ENCODE measurements at places on chromosomes 16 and 17.

DNA sequence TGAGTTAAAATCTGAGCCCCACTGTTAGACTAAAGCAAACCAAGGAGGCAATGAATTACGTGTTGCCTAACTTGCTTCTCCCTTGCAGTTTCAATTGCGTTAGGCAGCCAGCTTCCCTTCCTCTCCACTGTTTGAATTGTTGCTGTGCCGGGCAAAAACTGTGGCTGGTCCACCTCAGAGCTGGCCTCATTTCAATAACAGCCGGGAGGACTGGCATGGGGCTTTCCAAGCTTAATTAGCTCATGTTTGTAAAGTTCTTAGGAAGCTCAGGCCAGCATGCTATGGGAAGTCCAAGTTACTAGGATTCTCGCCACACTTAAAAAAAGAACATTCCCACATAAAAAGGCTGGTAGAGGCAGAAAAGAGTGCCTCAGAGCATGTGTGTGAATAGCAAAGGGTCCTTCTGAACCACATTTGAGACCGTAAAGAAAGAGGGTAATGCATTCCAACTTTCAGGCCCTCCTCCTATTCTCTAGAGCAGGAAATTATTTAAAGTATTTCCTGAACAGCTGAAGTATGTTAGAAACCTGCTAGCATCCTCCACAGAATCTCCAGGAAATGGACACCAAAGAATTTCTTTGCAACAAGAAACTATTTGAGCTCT is 79.0 kb upstream of the SMURF2 start:
- DNase-seq: no peak

- DNase-seq: no peak
Observed at GRCh38 chr16:80433623-80434022, 107.2 kb upstream of the DYNLRB2 start.

- DNase-seq: no peak
Observed at GRCh38 chr17:7437369-7437863, 1.9 kb upstream of the FGF11 start.

- no peak for DNase-seq
Observed at GRCh38 chr17:7466639-7467341, 12.6 kb downstream of the ZBTB4 start.

DNA sequence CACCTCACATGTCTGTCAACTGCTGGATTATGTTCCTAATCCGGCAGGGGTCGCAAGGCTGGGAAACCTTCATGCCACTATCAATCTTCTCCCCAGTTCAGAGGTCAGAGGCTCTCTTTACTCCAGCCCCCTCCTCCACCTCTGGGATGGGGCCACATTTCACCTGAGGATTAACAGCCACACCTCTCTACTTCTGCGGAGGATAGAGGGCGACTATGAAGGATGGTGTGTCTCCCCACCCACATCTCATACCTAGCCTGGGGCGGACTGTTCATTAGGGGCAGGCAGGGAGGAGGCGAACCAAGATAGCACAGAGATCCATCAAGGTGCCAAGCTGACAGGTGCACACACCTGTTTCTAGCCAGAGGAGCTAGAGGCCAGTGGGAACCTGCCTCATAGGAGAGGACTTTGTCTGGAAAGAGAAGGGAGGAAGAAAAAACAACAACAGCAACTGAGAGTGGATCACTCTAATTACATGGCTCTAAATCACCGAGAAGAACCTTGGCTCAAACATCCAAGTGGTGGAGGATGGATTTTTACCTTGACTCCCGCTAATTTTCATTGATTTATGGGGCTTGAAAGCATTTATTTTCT is 41.9 kb upstream of the SKAP1 start:
- no peak for DNase-seq
